ENCODE measurements at places on chromosomes 7 and 10.

- DNase-seq = no peak
These were observed 30.0 kb downstream of the SLC26A4 start for GRCh38 chr7:107690611-107691010.

- DNase-seq = no peak
These were observed 64.7 kb upstream of the CTTNBP2 start for GRCh38 chr7:117937753-117938483.

- no peak for DNase-seq
These were observed 60.5 kb downstream of the HK1 start for GRCh38 chr10:69338547-69339450.

- DNase-seq = no peak
These were observed 1191.1 kb downstream of the SORCS1 start for GRCh38 chr10:105973360-105973759.

GRCh38 chr10:29248158-29248557 is 40.7 kb upstream of the LYZL1 start:
- no peak for DNase-seq

GRCh38 chr7:74606101-74606908 is 51.2 kb upstream of the GTF2I start:
- DNase-seq = no peak

DNA sequence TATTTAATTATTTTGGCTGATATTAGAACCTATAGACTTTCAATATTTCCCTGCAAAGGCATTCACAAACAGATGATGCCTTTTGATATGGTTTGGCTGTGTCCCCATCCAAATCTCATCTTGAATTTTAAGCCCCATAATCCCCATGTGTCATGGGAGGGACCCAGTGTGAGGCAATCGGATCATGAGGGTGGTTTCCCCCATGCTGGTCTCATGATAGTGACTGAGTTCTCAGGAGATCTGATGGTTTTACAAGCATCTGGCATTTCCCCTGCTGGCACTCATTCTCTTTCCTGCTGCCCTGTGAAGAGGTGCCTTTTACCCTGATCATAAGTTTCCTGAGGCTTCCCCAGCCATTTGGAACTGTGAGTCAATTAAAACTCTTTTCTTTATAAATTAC is 9.3 kb upstream of the PNLIPRP3 start:
- DNase-seq = no peak

DNA sequence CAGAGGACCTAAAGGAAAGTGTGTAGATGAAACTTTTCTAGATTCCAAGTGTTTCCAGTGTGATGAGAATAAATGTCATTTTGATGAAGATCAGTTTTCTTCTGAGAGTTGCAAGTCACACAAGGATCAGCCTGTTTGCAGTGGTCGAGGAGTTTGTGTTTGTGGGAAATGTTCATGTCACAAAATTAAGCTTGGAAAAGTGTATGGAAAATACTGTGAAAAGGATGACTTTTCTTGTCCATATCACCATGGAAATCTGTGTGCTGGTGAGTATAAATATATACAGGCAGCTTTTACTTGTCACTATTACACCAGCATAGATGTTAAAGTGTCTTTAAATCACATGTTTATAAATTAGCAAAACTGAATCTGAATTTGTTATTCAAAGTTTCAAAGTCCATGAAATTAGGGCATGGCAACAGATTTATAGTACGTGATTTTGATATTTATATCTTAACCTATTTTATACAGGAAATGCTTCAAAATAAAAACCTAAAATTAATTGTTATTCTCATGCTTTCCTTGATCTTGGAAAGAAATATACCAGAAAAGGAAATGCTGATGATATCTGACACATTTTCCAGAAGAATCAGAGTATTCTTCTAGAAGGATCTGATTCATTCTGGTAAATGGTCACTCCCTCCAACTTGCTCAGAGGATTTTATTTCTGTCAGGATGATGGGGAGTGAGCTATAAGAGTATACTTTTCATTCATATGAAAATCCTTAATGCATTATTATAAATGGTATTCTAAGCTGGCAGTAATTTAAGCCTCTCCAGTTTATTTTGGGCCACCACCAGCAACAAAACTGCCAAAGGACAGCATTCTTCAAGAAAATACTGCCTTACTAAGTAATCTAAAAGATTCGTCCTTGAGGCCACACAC is 71.4 kb downstream of the ITGB8 start:
- DNase-seq = no peak

GRCh38 chr7:44846816-44847508 is 925 bp downstream of the H2AZ2 start:
- no peak for DNase-seq

GRCh38 chr7:21717323-21717722 is 174.5 kb downstream of the DNAH11 start:
- DNase-seq = no peak

DNA sequence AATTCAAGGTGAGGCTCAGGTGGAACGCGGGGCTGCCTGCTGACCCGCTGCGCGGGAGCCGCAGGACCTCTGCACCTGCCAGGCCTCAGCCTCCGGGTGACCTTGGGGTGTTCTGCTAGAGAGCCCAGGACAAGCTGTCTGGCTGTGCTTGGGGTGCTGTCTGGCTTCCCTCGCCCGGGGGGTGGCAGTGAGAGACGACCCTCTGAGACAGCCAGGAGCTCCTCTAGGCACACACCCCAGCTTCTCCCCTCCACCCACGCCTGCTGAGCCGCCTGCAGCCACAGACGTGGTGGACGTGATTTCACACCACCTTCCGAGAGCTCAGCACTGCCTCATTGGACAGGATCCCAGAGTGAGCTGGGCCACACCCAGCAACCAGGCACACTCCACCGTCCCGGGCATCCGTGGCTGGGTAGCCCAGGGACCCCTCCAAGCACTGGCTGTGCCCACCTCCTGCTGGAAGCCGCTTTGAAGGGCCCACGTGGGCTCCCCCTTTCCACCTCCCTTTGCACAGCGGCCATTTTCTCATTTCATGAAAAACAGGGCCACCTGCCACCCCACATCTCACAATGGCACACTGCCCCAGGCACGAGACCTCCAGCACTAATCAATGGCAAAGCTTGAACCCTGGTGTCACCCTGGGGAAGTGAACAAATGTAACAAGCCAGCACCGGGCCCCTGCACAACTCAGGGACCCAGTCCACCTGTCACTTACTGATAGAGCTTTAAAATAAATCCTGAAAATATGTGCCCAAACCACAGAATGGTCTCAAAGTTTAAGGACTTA is 35.0 kb downstream of the ZFAND2A start:
- DNase-seq = no peak

GRCh38 chr7:13442226-13442625 is 547.2 kb downstream of the ETV1 start:
- no peak for DNase-seq

DNA sequence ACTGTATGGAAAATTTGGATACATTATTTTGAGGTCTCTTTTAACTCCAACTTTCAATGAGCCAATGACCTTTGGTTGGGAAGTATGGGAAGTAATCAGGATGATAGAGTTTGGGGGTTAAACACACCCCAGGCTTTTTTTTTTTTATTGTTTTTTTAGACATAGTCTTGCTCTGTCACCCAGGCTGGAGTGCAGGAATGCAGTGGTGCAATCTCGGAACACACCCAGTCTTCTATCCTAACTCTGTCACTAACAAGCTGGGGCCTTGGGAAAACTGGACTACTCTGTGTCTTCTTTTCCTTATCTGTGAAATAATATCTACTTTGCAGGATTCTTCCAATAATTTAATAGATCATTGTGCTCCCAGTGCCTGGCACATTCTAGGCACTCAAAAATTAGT is 37.6 kb upstream of the AGBL3 start:
- DNase-seq = no peak

- DNase-seq = no peak
These were observed 44.0 kb downstream of the AASS start for GRCh38 chr7:122100021-122100420.

DNA sequence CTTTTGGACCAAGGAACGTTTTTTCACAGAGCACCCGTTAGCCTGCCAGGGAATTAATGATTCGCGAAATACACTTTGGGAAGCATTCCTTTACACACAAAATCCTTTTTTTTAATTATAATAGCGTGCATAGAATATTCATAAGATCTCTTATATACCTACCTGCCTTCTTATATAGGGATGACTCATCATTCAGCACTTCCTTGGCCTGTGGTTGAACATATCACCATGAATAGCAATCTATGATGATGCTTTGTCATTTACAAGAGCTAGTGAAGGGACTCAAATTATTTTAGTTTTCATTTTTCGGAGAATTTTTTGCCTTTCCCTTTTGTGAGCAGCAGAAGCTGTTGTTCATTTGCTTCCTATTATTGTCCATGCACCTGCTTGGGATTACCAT is 97.0 kb downstream of the CDH23 start:
- no peak for DNase-seq
